ENCODE measurements at places on chromosomes 1 and 21.

- DNase-seq: peak; percentile 96
Observed at GRCh38 chr1:33338440-33339211, 17.7 kb upstream of the A3GALT2 start.

DNA sequence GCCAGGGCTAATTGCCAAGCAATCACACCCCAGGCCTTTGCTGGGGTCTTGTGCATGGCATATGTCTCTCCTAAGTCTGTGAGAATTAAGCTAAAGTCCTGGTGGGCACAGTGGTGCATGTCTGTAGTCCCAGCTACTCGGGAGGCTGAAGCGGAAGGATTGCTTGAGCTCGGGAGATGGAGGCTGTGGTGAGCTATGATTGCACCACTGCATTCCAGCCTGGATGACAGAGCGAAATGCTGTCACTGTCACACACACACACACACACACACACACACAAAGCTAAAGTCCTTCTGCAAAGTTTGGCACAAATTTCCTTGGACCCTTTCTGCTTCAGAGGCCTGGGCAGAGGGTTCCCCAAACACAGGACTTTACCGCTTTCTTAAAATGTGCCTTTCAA lies 31.3 kb upstream of the DNAJC11 start:
- no peak for DNase-seq

- peak; percentile 44 for DNase-seq
Observed at GRCh38 chr1:119330466-119331189, 38.0 kb upstream of the HAO2 start.

GRCh38 chr21:18245464-18245967 lies 883 bp downstream of the CHODL start:
- DNase-seq: no peak

- DNase-seq: no peak
Observed at GRCh38 chr21:29349702-29350101, 51.0 kb downstream of the BACH1 start.

DNA sequence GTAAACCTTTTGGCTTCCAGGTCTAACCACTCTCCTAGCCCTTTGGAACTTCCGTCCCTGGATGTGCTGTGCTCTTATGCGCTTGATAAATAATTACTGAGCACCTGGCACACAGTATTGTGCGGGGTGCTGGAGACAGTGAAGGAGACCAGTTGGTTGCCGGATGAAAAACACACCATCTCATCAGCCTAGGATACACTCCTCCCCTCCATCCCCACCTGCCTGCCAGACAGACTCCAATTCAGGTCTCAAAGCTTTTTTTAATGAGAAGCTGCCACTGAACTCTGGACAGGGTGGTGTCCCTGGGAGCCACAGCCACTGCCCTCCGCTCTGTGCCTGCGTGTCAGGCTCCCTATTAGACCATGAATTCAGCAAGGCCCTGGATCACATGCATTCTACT lies 9.2 kb downstream of the GNB1 start:
- no peak for DNase-seq

GRCh38 chr1:6140413-6140812 lies 39.7 kb downstream of the CHD5 start:
- DNase-seq: no peak

- peak; percentile 10 for DNase-seq
Observed at GRCh38 chr1:160544647-160545046, 21.6 kb upstream of the SLAMF6 start.

Measured in AG10803 (cell line).